ENCODE measurements at places on chromosomes 2 and 18. TPM values are rescaled to one million over a fixed set of nuclear protein-coding genes. Genes with fewer than 3 reads are reported as not detected.

The TEKT4 gene
- not detected for total RNA-seq

The LIMS3 gene
- total RNA-seq, result 3.4 TPM

The GRHL1 gene
- 6.0 TPM for total RNA-seq

The MEP1B gene
- total RNA-seq, result under 0.01 TPM

The HNRNPA3 gene
- 18.2 TPM for total RNA-seq

The TMEM247 gene
- total RNA-seq, result not detected

The FAM228A gene
- not detected for total RNA-seq

The FOXD4L1 gene
- 0.40 TPM for total RNA-seq
